Testis (tissue), 5 donors: ENCODE measurements at places on chromosomes 3 and 15. TPM values are rescaled to one million over a fixed set of nuclear protein-coding genes. Genes with fewer than 3 reads are reported as not detected.
A peak's percentile ranks its signal among the peaks of the same experiment; 100 is the strongest.

DNA sequence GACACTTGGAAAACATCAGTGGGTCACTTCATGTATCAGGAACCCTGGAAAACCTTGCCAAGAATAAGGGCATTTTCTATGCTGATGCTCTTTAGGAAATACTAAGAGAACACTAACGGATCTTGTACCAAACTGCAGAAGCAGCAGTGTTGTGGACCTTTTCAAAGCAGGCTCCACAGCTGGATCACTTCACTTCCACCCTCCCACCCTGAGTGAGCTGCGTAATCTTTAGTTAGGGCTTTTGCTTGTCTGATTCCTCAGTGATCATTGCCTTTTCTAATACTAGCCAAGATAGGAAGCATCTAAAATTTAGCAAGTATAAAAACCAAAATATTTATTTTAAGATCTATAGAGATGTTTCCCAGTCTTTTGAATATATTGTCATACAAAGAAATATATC lies 229.0 kb downstream of the EPHA6 start:
- no peak for DNase-seq

DNA sequence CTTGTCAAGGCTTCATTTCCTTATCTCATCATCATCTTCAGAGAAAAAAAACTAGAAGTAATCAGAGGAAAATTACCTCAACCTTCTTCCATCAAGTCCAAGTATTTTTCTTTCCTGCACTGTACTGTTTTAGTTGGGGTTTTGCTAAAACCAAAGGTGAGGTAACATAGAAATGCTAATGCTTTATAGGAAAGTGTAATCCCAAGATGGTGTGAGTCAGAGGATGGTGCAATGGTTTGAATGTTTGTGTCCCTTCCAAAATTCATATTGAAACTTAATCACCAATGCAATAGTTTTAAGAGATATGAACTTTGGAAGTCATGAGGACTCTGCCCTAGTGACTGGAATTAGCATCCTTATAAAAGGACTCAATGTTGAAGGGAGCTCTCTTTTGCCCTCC lies 79.5 kb downstream of the KBTBD8 start:
- no peak for DNase-seq

DNA sequence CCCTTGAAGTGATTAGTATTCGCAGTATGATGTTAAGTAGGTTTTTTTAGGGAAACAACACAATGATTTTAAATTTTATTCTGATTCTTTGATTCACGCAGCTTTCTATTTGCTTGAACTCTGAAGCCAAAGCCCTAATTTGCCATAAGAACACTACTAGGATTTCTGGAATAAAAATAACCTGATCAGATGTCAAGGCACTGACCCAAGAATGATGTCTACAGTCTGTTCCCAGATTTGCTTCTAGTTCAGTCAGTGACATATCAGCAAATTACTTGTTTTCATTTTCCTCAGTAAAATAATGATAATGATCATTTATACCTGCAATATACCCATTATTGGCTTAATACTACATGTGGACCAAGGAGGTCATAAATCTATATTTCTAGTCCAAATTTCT lies 179.5 kb upstream of the EIF1B start:
- DNase-seq = no peak

GRCh38 chr3:50192689-50193141 lies 1.3 kb downstream of the GNAT1 start:
- DNase-seq = peak; percentile 80

DNA sequence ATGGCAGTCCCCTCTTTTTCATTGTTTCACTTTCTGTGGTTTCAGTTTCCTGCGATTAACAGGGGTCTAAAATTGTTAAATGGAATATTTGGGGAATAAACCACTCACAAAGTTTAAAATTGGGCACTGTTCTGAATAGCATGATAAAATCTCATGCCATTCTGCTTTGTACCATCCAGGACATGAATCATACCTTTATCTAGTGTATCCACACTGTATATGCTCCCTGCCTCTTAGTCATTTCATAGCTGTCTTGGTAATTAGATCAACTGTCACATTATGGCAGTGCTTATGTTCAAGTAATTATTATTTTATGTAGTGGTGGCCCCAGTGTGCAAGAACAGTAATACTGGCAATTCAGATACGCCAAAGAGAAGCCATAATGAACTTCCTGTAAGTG lies 734.5 kb downstream of the ZPLD1 start:
- no peak for DNase-seq

DNA sequence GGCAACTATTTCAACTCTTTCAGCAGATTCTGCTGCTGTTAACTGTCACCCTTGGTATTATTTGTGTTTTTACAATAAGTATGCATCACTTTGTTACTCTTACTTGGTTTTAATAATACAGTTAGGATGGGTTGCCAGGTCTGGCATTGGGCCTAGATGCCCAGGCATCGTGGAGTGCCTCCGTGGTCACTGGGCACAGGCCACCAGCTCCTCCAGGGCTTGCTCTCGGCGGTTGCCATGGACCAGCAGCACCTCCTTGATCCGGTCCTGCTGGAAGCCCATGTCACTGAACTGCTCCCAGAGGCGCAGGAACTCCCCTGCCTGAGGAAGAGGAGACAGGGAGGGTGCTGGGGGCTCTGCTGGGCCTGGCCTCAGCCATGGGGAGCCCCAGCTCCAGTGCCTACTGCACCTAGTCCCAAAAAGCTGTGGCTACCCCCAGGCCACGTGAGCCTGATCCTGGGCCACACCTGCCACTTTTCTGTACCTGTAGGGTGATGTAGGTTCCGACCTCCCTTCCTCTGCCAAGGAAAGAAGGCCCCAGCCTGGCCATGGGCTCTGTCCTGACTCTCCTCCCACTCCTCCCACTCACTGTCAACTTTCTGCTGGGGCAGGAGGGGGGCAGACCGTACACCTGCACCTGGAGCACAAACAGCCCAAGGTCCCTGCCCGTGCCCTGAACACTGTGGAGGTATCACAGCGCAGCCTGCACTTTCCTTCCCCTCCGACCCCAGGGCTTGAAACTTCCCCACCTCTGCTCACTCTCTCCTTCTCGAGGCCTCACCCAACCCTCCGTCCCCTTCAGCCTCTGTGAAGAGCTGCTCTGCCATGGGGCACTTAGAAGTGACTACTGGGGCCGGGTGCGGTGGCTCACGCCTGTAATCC lies 16.6 kb downstream of the KBTBD13 start:
- DNase-seq = no peak

- peak; percentile 50 for DNase-seq
These were observed 256.4 kb upstream of the MCTP2 start for GRCh38 chr15:93974804-93975481.

DNA sequence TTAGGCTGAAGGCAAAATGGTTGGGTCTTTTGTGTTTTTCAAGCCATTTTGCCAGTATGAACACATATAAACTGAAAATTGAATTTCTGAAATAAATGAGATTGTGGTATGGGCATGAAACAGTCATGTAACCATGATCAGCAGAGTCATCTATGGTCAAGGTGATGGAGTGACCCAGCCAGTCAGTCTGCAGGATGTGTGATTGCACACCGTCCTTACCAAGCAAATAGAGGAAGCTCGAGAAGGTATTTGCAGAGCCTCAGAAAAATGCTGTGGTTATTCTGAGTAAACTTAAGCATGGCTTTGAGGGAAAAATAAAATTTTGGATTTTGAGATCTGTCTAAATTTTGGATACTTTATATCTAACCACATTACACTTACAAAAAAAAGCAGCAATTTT lies 95.9 kb upstream of the RNF7 start:
- no peak for DNase-seq

- DNase-seq = no peak
These were observed 39.1 kb downstream of the SCN5A start for GRCh38 chr3:38610436-38610835.

GRCh38 chr3:177137774-177138705 lies 59.2 kb downstream of the TBL1XR1 start:
- DNase-seq = no peak

- DNase-seq = peak; percentile 69
These were observed 49.2 kb downstream of the NEK10 start for GRCh38 chr3:27319847-27320526.

DNA sequence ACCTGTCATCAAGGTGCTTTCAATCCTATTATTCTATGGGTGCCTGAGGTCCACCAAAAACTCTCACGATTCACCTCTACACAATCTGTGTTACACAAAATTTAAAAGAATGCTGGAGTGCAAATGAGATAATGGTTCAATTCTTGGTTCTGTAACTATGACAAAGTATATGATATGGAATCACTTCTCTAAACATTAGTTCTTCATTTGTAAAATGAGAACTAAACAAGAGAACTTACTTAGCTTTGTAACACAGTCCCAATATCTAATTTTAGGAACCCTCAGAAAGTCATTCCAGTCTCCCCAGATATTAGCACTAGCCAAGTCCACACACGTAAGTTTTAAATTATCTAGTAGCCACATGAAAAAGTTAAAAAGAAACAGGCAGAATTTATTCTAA lies 111.5 kb downstream of the TBL1XR1 start:
- DNase-seq = no peak

RPL4 gene
- total RNA-seq = 957 TPM

RTP1 gene
- total RNA-seq = 0.93 TPM

PLA1A gene
- 0.87 TPM for total RNA-seq

GABRR3 gene
- 0.19 TPM for total RNA-seq

PLA2G4D gene
- 0.43 TPM for total RNA-seq

STX19 gene
- not detected for total RNA-seq

CHRNA7 gene
- total RNA-seq = 24.5 TPM

EPHB1 gene
- total RNA-seq = 37.1 TPM
